ENCODE measurements at places on chromosomes 4 and X.

DNA sequence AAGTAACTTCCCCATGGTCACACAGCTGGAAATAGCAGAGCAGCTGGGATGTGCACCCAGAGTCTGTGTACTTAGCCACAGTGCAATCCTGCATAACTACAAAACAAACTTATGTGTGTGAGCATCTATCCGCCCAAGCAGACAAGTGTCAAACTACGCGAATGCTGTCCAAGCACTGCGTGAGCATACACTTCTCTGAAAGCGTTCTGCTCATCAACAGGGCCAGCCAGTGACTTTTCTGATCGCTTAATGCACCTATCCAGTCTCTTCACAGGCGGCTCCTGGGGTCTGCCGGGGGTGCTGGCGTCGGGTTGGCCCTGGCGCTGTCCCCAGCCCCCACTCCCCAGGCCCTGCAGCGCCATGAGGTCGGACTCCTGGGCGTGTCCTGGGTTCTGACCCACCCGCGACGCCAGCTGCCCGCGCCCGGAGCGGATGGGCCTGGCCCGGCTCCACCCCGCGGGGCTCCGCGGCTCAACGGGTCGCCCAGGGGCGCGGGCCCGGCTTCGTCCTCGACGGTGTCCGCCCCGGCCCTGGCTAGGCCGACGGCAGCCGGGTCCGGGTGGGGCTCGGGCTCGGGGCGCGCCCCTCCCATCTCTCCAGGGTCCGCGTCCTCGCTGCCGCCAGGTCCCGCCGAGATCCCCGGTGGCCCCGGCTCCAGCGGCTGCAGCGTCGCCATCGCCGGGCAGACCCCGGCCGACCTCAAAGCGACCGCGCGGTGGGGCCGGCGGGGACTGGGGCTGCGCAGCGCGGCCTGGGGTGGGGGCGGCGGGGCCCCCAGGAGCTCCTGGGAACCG, 1.3 kb upstream of the ZNF141 start:
- no peak for DNase-seq

- DNase-seq: no peak
These were observed 13.2 kb downstream of the TLR8 start for GRCh38 chrX:12919620-12920019.

DNA sequence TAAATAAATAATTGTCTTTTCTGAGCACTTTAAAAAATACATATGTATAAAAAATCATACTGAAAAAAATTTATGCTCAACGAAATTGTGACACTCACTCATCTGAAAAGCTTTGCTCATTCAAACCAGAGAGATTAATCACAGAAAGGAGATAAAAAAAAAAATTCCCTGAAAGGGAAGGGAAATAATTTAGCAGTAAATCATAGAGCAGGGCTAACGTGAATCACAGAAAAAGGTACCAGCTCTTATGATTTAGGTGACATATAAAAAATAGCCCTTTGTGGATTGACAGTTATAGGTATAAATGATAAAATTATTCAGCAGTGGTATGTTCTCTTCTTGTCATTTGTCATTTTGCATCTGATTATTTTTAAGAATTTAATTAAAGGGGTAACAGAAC, 552.7 kb upstream of the TENM3 start:
- DNase-seq: no peak

GRCh38 chrX:69144838-69145680, 20.2 kb downstream of the PJA1 start:
- DNase-seq: no peak
